ENCODE measurements at places on chromosomes 7 and 10.

DNA sequence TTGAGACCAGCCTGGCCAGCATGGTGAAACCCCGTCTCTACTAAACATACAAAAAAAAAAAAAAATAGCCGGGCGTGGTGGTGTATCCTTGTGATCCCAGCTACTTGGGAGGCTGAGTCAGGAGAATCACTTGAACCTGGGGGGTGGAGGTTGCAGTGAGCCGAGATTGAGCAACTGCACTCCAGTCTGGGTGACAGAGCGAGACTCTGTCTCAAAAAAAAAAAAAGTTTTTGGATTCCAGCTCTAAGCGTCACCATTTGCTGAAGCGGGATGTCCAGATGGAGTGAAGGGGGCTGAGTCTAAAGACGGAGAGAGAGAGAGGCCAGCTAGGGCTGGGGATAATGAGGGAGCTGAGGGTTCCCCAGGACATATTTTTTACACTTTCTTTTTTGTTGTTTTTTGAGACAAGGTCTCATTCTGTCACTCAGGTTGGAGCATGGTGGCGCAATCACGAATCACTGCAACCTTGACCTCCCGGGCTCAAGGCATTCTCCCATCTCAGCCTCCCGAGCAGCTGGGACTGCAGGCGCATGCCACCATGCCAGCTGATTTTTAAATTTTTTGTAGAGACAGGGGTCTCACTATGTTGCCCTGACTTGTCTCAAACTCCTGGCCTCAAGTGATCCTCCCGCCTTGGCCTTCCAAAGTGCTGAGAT, 9.4 kb upstream of the HK1 start:
- no peak for DNase-seq

- no peak for DNase-seq
Measured at GRCh38 chr10:35212856-35213255, 86.2 kb downstream of the CREM start.

DNA sequence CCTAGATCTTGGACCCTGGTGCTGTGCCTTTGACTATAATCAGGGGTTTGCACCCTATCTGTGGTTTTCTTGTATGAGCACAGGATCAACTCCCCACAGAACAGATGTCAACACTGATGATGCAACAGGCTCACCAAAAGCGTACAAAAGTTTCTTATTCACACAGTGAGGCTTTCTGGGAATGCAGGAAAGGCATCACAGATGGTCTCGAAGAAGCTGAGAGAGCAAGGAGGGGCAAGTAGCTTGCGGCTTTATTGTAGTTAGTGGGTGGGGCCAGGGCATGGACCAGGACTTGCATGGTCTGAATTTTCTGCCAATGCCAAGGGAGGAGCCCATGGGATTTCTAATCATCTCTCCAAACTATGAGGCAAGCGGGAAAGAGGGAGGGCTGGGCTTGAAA, 46.2 kb downstream of the SEC61G start:
- DNase-seq: no peak

DNA sequence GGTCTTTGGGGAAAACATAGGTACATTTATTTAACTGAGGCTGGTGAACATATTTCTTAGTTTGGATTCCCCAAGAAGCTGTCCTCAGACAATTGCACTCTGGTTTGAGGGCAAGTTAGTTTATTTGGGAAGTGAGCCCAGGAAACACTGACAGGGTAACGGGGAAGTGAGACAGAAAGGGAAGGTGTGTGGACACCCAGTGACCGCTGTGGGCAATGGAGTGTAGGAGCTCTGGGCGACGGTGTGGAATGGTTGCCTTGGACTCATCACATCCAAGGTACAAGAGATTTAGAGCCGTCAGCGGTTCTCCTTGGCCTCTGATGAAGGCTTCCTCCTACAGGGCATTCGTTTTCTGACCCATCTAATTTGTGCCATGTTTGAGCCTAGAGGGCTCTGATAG, 7.1 kb downstream of the MRC1 start:
- no peak for DNase-seq

GRCh38 chr7:150939466-150939865, 38.7 kb downstream of the KCNH2 start:
- no peak for DNase-seq

DNA sequence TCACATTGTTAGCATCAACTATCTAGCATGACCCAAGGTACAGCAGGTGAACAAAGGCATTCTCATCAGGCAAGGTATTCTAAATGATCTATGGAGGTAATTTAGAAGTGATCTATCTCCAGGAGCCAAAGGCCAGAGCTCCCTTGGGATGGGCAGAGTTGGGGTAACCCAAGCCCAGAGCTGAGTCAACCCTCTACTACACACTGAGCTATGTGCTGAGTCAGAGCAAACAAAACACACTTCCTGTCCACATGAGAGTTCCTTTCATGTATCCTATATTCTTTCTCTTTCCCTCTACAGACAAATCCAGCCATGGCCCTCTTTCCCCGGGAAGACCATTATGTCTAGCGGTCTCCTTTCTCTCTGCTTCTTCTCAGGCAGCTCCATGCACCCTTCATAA, 68.2 kb upstream of the AGK start:
- DNase-seq: no peak

DNA sequence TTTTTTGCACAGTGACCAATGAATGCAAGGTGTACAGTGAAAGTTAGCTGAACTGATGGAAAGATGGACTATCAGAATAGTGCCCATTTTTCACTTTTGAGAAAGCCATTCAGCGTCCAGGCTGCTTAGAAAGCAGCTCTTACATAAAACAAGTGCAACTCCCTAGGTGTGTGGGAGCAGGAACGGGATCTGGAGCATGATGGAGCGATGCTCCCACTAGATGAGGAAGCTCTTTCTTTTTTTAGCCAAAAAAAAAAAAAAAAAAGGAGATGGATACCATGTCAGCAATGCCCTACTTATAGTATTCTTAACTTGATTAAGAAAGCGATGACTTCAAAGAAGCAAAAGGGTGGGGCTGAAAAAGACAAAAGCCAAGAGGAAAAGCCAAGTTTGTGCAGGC, 925.5 kb downstream of the GATA3 start:
- DNase-seq: no peak

Data from NCI-H446 (cell line).